Glomerular endothelial cell (primary cell): ENCODE measurements at places on chromosomes 4 and X.

GRCh38 chr4:139227729-139228404 is 50.8 kb upstream of the ELF2 start:
- DNase-seq = no peak

DNA sequence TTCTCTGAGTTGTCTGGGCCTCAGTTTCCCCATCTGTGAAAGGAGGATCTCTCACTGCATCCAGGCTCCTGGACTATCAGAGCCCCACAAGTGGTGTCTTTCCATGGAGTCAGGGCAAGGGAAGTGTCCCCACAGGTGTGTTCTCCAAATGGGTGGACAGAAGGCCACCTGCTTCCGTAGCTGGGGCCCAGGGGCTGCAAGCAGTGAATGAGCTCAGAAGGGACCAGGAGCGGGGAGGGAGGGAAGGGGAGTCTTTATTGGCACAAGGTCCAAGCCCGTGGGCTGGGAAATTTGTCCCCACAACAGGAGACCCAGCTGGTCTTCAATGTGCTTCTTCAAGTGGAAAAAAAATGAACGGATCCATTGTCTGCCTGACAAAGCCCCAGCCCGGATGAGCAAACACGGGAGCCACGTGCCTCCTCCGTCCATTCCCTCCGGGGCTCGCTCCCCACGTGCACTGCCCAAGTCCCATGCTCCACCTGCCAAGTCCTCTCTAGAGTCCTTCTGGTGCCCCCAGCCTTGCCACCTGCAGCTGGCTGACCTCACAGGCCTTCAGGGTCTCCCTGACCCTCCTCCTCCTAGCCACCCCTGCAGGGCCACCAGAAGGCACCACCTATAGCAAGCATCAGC is 72.0 kb downstream of the JAKMIP1 start:
- no peak for DNase-seq

- no peak for DNase-seq
Observed at GRCh38 chrX:29787656-29788055, 427.7 kb upstream of the MAGEB2 start.

DNA sequence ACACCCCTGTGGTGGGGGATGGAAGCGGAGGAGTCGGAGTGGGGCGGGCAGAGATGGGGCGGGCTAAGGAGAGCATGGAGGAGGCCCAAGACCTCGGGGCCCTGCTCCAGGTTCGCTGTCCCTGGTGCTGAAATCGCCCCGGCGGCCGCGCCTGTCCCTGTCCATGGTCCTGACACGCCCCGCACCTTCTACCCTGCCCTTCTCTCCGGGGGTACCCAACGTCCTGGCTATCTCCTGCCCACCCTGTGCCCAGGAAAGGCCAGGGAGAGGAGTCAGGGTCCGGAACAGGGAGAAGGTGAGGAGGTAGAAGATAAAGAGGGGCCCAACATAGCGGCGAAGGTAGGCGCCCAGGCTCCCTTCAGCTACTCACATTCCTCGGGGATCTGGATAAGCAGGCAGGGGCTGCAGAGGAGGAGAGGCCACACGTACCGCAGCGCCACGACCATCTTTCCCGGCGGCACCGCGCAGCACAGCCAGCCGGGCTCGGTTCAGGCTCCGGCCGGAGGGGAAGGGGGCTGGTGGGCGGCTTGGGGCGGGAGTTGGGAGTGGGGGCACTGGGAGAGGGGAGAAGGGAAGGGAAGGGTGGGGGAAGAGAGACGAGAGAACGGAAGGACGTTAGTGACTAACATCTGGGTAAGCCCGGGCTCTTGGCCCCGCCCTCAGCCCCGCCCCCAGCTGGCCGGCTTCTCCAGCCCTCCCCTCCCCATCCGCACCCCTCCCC is 10.4 kb downstream of the L1CAM start:
- DNase-seq = no peak

DNA sequence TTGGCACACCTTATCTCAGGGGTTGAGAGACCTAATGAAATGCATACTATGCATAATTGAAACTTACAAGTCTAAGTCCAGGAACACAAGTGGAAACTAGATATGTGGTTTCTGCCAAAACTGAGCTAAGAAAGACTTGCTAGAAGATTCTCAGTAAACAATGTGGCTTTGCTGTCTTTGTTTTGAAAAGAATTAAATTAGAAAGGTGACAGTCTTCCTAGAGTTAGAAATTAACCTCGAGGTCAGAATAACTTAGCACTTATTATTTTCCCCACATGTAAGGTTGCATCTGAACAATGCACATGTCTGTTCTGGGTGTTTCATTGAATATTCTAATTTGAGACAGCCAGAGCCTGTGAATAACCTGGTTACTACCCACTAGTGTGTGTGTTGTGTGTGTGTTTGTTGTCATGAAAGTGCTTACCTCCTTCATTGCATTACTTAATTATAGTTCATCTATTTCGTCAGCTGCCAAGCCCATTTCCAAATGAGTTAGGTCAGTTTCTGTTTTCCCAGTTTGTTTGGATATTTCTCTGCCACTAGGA is 1.5 kb downstream of the EREG start:
- DNase-seq = no peak

DNA sequence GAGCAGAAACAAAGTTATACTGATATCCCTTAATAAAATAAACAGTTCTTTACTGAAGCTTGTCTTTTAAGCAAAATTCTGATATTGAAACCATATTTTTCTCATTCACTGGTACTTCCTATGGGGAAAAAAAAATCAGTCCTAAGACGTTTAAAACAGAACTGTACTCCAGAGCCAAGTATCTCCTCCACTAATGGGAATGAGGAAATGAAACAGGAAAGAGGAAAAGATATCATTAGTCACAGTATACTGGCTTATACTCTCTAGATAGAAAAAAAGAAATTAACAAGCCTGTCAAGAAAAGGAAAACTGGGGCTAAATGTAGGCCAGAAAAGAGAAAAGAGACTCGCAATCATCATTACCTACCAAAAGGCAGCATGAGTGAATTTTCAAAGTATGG is 252.7 kb downstream of the CENPC start:
- no peak for DNase-seq

GRCh38 chrX:643241-643595 is 12.6 kb downstream of the SHOX start:
- DNase-seq = no peak

DNA sequence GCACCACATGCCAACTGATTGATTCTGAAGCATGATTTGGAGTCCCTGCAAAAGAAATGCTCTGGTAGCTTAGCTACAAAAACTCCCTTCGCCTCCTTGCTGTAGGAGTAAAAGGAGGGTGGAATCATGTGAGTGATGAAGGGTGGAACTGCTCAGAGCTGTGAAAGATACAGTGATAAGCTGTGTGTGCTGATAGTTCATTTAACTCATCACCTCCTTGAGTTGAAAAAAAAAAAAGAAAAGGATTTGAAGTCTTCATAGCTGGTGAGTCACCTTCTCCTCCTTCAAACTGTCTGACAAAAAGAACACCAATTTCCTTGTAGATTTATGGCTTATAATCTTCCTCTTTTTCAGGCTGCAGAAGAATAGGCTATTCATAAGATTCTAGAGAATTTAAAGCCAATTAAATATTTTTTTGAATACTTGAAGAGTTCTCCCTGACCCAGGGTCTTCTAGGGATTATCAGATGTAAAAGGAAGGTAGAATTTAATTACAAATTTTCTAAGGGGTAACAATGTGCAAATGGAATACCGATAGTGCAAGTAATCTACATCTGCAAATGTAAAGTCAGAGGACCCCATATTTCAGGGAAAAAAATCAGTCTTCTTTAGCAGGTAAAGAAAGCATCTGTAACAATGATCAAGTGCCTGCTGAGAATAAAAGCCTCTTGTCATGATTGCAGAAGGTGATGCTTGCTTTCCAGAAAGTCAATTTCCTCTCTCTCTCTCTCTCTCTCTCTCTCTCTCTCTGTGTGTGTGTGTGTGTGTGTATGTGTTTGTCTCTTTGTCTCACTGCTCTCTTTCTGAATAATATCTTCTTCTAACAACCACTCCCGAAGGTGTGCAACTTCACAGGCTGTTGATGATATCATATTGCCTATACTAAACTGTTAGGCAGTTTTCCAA is 208.8 kb upstream of the VEGFC start:
- no peak for DNase-seq

GRCh38 chrX:132631579-132632232 is 142.9 kb upstream of the MBNL3 start:
- no peak for DNase-seq
